ENCODE measurements at places on chromosomes 1 and 21.

DNA sequence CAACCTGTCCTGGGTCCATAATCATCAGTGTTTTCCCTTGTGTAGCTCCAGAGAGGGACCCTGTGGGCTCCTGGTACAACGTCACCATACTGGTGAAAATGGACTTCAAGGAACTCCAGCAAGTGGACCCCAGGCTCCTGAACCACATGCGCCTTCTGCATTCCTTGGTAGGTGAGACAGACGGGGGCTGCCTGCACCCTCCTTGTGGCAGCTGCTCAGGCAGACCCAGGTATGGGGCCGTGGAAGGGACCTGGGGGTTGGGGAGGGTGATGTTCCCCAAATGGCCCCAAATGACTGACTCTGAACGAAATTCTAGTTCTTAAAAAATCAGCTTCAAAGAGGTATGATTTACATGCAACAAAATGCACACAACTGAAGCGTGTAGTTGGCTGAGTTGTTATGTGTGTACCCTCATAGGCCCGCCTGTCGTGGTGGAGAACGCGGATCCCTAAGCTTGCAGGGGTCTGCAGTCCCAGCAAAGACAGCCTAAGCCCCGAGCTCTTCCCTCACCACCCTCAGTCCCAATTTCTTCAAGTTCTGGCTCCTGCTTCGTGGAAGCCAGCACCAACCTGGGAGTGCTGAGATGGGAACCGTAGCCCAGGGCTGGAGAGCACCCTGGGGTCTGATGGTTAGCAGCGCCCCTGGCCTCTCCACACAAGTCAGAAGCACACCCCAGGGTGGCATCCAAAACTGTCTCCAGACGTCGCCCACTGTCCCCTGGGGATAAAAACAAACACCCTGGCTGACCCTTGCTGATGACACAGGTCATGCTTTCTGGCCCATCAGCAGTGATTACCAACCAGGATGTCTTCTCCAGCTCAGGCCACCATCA, 14.3 kb downstream of the UMODL1 start:
- DNase-seq: no peak

DNA sequence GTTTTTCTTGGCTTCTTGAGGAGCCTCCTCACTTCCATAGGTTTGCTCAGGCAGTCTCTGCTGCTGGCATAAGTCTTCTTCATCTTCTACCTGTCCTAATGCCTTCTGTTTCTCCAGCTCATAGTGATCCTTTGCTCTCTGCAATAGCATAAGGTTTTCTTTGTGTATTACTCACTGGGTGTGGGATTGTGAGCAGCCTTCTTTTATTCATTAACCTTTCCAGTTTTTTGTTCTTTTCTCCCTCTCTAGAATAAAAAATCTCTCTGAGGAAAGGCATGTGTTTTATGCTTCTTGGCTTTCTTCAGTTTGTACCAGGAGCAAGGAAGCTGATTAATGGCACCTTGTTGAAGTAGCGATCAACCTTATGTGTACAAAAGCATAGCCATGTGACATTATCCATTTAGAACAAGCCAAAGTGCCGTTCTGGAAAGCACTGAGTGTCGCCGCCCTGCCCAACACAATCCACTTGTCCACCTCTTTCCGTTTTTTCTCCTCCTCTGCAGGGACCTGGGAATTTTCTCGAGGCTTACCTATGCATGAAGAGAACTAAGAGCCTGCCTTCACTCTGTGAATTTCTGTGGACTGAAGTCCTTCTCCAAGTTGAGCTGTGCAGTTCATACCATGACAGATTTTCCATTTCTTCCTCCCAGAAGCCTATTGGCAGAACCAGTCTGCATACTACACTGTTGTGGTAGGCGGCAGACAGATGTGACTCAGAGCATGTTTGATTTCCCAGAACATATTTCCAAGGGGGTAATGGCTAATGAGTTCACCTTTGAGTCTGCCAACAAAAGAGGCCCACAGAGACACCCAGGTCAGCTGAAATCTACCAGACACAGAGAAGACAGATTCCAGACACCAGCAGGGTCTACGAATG, 39.0 kb downstream of the DPT start:
- DNase-seq: peak; percentile 70

DNA sequence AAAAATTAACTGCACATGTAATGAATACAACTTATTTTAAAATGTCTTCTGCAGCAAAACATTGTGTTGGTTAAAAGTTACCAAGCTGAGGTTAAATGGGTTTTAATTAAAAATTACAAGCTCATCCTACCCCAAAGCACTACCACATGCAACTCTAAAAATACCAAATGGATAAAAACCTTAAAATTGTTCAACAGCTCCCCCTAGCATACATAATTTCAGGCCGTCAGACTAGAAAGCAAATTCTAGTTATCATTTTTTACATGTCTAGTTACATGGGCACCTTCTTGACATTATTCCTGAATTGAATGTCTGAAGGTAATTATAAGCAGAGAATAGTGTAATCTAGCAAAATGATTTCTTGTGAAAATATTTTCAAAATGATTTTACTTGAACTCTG, 176.5 kb downstream of the C1orf21 start:
- DNase-seq: no peak

DNA sequence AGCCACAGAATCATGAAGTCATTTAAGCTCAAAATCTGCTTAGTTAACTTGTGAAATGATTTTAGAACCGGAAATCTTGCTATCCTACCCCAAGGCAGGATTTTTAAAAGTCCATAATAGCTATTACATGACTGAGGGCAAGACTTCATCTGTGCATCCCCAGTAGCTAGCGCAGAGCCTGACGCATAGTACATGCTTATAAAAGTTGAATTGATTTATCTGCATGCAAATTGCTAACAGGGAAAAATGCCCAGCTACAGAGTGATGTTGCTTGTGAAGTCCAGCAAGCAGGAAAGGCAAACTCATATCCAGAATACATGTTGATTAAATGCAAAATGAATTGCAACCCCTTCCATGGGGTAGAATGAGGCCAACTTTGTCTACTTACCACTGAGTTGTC, 8.1 kb upstream of the MAP1LC3C start:
- DNase-seq: no peak

- DNase-seq: no peak
Measured at GRCh38 chr1:70504821-70505193, 93.7 kb downstream of the CTH start.

- DNase-seq: no peak
Measured at GRCh38 chr1:175487956-175488355, 255.4 kb downstream of the TNR start.

DNA sequence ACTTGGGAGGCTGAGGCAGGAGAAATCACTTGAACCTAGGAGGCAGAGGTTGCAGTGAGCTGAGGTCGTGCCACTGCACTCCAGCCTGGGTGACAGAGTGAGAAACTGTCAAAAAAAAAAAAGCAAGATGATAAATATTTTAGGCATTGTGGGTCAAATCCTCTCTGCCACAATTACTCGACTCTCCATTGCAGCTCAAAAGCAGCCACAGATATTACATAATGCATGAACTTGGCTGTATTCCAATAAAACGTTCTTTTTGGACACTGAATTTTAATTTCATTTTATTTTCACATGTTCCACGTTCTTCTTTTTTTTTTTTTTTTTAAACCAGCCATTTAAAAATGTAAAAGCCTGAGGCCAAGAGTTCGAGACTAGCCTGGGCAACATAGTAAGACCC, 69.4 kb downstream of the TCP10L start:
- no peak for DNase-seq

DNA sequence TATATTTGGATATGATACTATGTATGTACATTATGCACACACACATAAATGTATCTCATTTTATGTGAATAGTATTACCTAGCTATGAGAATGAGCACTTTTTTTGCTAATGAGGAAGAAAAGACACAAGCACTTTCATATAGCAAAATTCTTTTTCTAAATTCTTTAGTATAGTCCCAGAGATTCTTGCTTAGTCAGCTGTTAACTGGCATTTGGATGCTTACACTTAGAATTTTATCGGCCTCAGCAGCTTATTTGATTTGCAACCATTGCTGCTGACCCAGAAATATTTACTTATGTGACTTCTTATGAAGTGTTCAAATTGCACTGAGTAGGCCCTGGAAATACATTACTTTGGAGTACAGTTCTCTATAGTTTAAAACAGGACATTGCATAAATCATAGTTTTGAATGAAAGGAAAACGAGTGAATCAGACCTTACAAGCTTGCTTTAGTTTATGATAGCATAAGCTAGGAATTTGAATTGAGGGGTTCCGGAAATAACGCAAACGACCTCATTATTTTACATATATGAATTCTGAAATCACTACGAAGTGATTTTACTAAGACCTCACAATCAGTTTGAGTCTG, 653.9 kb upstream of the NEGR1 start:
- no peak for DNase-seq

DNA sequence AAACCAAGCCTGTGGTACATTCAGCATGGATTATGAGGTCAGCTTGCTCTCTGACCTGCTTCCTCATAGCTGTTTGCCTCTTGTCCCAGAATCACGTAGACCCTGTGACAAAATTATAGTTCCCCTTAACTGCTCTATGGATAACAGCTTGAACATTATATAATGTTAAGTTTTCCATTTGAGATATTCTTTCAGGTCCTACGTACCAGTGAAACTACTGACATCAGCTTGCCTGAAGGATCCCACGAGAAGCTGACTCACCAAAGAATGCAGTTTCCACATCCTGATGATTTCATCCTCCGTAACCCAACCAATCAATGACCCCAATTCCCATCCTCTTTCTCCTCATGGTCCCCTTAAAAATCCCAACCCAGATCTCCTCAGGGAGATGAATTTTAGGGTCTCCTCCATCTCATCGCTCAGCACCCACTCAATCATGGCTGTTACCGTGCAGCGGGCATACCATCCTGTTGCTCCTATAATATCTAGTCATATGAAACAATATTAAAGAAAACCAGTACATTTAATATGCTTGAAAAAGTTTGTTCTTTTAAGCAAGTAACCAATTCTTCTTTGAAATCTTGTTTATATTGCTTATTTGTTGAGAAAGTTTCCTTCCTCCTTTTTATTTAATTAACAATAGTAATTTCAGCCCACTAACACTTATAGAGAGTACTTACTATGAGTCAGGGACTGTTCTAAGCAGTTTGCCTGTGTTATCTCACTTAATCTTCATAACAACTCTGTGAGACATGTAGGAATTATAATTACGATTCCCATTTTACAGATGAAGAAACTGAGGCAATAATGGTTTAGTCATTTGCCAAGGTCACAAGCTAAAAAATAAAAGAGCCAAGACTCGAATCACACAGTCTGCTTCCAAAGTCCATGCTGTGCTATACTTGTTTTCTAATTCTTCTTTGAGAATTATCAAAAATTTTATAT, 27.4 kb downstream of the CHML start:
- peak; percentile 43 for DNase-seq

- DNase-seq: no peak
Measured at GRCh38 chr1:226625832-226626576, 77.4 kb downstream of the STUM start.

GRCh38 chr1:177783051-177783450, 186.8 kb downstream of the SEC16B start:
- DNase-seq: no peak

GRCh38 chr1:46554597-46555381, 3.3 kb upstream of the KNCN start:
- DNase-seq: no peak

DNA sequence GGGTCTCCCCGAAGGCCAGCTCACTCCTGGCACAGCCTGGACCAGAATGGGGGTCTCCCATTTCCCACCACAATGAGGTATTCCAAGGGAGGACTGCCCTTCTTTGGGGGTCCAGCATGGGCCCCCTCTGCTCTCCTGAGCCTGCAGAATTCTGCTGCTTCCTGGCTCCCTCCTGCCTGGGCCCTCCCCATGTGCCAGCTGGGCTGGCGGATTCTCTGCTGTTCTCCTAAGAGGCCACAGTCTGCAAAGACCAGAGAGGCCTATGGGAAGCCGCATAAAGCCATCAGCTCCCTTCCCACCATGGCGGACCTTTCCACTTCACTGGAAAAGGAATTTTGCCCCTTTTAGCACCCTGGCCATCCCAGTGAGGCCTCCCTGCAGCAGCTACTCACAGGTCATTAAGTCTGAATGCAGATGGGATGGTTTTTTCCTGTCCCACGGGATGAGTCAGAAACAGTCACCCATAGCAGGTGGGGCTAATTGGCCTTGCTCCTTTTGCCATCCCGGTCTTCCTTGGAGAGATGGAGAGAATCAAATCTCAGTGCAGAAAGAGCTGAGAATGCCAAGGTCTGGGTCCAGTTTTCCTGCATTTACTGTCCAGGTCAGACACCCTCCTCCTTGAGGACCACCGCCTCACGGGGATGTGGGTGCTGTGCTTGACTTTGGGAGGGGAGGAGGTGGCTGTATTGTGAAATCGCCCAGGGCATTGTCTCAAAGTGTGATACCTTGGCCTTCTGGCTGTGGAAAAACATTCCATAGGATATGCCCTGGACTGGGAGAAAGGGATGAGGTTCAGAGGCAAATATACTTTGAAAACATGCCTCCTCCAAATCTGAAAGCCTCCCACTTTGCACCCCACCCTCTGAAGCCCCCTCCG, 23.2 kb downstream of the MYBPH start:
- peak; percentile 55 for DNase-seq

Measured in MG63 (cell line).